ENCODE measurements at places on chromosomes 13 and 19.
A peak's percentile ranks its signal among the peaks of the same experiment; 100 is the strongest.

DNA sequence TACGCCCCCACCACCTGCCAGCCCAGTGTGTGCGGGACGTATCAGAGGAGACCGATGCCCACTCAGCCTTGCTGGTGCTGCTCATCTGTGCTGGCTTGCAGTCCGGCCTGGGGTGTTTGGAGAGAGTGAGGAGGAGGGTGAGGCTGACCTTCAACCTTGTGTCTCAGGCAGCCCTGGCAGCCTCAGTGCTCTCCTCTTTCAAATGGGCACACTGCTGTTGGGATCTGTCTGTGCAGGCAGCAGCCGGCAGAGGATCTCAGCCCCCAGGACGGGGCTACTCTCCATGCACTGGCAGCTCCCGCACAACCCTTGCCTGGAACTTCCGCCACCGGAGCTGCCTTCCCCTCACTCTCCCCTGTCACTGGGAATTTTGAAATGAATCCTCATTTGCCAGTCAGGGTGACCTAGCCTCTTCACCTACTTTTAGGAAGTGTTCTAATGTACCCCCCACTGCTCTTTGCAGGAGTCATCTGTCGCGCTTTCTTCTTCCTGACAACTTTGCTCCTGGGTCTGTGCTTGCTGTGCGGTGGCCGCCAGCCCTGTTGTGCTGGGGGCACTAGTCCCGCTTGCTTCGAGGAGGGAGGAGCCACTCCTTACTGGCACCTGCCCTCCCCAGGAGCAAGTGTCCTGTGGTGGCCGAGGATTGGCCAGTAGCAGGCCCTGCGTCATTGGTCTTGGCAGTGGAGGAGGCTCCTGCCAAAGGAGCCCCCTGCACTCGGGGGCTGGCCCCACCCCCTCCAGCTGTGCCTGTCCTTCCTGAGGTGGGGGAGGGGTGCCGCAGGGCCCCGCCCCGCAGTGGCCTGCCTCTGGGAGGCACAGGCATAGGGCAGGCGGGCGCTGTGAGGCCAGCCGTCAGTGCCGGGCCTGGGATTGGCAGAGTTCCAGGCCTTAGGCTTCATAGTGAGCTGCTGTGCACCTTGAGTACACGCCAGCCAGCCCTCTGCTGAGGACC is 53.4 kb downstream of the TSSK6 start:
- peak; percentile 81 for DNase-seq

DNA sequence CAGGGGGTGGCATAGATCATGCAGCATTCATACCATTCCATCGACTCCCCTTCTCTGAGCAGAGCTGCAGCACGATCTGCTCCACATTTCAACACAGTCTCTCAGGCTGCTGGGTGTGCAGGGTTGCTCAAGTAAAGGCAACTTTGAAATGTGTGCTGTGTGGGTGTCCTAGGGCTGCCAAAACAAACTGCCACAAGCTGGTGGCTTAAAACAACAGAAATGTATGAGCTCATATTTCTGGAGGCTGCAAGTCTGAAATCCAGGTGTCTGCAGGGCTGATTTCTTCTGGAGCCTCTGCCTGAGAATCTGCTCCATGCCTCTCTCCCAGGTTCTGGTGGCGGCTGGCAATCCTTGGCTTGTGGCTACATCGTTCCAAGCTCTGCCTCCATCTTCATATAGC is 63.7 kb upstream of the WDFY2 start:
- no peak for DNase-seq

- no peak for DNase-seq
These were observed 88.5 kb upstream of the SIAH3 start for GRCh38 chr13:45940061-45940460.

GRCh38 chr13:36344173-36344572 is 2.0 kb downstream of the SPART start:
- DNase-seq, result peak; percentile 41
